CD4-positive, alpha-beta memory T cell (primary cell): ENCODE measurements at places on chromosomes 2 and 18.

- DNase-seq: no peak
Observed at GRCh38 chr18:77702686-77703085, 453.0 kb downstream of the GALR1 start.

- DNase-seq: no peak
Observed at GRCh38 chr2:28623582-28624405, 127.8 kb upstream of the PPP1CB start.

GRCh38 chr2:225011585-225011984, 30.7 kb downstream of the DOCK10 start:
- no peak for DNase-seq

DNA sequence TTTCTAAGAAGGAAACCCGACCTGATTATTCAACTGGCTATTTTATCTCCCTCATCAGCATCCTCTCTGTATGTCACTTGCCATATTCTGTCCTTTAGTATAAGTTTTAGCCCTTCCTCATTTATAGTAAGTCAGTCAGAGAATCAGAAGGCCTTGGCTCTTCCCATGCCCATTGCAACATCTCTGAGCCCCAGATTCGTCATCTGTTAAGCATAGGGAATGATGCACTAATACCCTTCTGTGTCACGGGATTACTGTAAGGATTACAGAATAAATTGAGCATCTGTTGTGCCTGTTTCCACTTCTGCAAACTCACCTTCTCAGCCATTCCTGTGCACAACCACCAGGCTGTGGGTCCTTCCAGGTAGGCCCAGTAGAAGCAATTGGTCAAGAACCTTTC, 258.1 kb upstream of the RAB12 start:
- no peak for DNase-seq

DNA sequence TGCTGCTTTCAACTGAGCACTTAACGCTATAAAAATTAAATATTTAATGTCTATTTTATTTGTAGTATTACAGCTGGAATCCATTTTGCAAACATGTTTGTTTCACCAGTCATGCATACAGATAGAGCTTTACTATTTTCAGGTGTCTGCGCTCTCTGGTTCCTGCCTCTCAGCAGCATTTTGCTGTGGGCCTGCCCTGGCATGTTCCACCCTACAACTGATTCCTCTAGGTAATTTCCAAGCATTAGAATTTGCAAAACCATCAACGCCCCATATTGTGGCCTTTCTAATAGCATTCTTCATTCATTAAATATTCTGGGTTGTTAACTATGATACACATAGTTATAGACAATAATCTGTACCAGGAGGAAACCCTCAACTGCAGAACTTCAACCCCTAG, 266.4 kb upstream of the DLGAP1 start:
- no peak for DNase-seq

GRCh38 chr2:241776336-241777169, at the start of gene GAL3ST2:
Gene GAL3ST2 (plus strand): TSS chr2:241776822. CDS start chr2:241776956, 134 bp downstream.
- DNase-seq: no peak

DNA sequence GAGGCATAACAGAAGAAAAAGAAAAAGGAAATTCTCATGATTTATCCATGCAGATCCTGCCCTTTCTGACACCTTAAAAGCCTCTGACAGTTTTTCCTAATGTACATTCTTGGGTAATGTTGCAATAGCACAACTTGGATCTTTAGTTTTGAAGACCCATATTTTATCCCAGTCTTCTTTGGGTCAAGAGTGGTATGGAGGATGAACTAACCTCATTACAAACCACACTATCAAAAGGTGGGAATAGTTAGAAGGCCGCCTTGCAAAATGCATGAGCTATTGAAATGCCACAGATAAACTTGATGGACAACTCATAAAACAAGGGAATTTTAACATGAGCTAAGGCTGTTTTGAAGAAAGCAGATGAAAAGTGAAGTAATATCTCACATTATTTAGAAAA, 1479.8 kb upstream of the ACVR2A start:
- DNase-seq: no peak

- DNase-seq: no peak
Observed at GRCh38 chr18:10376731-10377130, 77.7 kb upstream of the APCDD1 start.

DNA sequence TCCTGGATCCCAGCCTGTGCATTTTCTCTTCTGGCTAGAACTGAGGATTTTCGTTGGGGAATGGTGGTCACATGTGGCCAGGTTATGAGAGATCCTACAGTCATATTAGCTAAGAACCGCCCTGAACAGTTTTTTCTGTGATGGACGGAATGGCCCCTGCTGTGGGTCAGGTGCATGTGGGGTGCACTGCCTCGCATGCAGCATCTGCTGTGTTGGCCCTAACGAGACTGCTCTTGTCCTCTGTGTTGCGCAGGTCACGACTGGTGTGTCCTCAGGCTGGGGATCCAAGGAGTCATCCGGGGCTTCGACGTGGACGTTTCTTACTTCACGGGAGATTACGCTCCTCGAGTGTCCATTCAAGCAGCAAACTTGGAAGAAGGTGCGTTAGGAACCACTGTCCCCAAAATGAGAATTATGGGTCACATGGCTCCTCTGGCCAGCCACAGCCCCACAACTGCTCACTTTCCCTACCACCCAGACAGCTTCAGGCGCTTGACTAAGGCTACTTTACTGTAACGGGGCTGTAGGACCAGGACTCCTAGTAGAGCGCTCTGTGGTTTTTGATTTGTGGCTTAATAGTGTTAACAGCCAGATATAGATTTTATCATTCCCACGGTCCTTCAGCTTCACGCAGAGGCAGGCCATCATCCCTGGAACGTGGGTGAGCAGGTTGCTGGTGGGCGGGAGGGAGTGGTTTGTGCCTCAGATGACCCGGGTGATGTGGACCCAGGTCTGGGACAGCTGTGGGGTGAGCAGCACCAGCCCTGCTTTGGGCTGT, 21.8 kb downstream of the ALLC start:
- DNase-seq: no peak

GRCh38 chr2:202605174-202605573, 29.6 kb upstream of the FAM117B start:
- no peak for DNase-seq

GRCh38 chr18:57518533-57518932, 68.0 kb downstream of the FECH start:
- no peak for DNase-seq
